Type B pancreatic cell (in vitro differentiated cells): ENCODE measurements at places on chromosomes 4 and X. TPM values are rescaled to one million over a fixed set of nuclear protein-coding genes. Genes with fewer than 3 reads are reported as not detected.
A peak's percentile ranks its signal among the peaks of the same experiment; 100 is the strongest.

TCEAL8 gene
- 61.8 and 99.8 TPM in 2 replicates for total RNA-seq

AVPR2 gene
- total RNA-seq: not detected in 2 replicates

ODAPH gene
- not detected in 2 replicates for total RNA-seq

PNMA5 gene
- total RNA-seq: 0.22 TPM in 1 of 2 replicates, not detected in the other

CORIN gene
- 1.5 and 34.6 TPM in 2 replicates for total RNA-seq

- no peak overlapping the region for H3K4me3 ChIP-seq
- H3K36me3 ChIP-seq: no peaks in the 10 kb centered on the region
- no peak overlapping the region for H3K27ac ChIP-seq
Measured at GRCh38 chrX:85140964-85141363, 102.6 kb downstream of the SATL1 start.

- H3K27me3 ChIP-seq: peaks cover 8% of the 10 kb centered on the region
- H3K36me3 ChIP-seq: no peaks in the 10 kb centered on the region
- peak overlapping the region; percentile 22 for H3K4me3 ChIP-seq
- DNase-seq: no peak
- peak overlapping the region; percentile 14 for H3K27ac ChIP-seq
Measured at GRCh38 chr4:158018221-158018830, 154.5 kb downstream of the GASK1B start.

GRCh38 chr4:66097218-66097617, 426.9 kb upstream of the EPHA5 start:
- no peaks in the 10 kb centered on the region for H3K4me1 ChIP-seq
- no peak overlapping the region for H3K27ac ChIP-seq
- DNase-seq: no peak
- no peaks in the 10 kb centered on the region for H3K27me3 ChIP-seq
- H3K36me3 ChIP-seq: no peaks in the 10 kb centered on the region
- no peak overlapping the region for H3K4me3 ChIP-seq

DNA sequence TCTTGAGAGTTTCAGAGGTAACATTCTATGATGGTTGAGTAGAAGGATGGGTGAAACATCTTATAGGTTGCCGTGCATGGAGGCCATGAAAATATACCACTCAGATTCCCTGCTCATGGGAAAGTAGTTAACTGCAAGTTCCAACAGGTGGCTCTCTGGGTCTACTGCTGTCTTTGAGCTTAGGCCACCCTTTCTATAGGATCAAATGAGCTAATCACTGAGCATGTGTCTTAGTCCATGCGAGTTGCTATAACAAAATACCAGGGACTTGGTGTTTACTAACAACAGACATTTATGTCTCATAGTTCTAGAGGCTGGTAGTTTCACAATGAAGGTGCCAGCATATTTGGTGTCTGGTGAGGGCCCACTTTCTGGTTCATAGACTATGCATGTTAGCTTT, 144.8 kb upstream of the UNC5C start:
- H3K4me1 ChIP-seq: no peaks in the 10 kb centered on the region
- no peak overlapping the region for H3K27ac ChIP-seq
- H3K27me3 ChIP-seq: no peaks in the 10 kb centered on the region
- H3K4me3 ChIP-seq: no peak overlapping the region
- DNase-seq: no peak
- H3K36me3 ChIP-seq: no peaks in the 10 kb centered on the region

DNA sequence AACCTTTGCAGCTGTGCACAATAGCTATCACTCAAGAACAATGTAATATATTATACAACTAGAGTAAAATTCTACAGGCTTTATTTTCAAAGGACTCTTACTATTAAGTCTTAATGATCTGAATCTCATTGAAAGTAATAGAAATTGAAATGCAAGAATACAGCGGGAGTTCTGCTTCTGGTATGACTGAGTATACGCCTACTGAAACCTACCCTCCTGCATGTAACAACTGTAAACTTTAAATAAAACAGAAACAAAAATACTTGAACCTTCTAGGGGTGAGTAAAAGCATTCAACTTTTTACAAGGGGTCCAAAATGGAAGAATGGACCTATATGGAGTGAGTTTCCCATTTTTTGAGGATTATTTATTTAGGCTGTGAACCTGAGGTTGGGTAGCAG, 13.5 kb downstream of the DCHS2 start:
- no peak overlapping the region for H3K4me3 ChIP-seq
- H3K4me1 ChIP-seq: no peaks in the 10 kb centered on the region
- peaks cover 8% of the 10 kb centered on the region for H3K27me3 ChIP-seq
- DNase-seq: no peak
- H3K36me3 ChIP-seq: no peaks in the 10 kb centered on the region

DNA sequence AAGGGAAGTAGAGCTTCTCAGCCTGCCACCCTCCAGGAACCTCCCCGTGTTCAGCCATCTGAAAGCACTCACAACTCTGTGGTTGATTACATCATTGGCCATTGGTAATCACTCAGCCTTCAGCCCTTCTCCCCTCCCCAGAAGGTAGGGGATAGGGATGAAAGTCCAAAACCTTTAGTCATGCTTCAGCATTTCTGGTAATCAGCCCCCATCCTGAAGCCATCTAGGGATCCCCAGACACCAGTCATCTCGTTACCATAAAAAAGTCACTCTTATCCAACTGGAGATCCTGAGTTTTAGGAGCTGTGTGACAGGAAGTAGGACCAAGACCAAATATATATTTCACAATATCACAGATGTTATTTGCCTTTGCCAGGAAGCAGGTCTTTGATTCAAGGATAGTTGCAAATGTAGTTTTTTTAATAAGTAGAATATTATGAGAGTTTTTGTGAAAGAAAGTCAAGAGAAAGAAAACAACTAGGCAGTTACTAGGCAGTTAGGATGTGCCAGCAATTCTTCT, 364.6 kb upstream of the NOCT start:
- no peaks in the 10 kb centered on the region for H3K36me3 ChIP-seq
- no peak for DNase-seq
- no peak overlapping the region for H3K27ac ChIP-seq
- H3K4me1 ChIP-seq: no peaks in the 10 kb centered on the region

DNA sequence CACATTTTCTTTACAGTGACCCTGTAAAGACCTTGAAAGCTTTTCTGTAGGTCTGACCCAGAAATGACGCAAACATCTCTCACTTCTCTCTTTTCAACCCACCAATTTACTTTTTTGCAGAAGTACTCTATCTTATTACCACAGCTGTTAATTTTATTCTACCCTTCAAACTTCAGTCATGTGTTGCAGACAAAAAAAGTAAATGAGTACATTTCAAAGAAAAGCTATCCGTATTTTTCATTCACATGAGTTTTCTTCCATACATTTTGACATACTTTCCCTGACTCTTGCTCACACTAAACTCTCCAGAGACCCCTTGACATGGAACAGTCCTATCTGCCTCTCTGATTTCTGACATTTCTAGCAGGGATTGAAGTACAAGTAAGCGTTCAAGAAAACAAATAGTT, 51.7 kb downstream of the SLC7A11 start:
- H3K4me1 ChIP-seq: peaks cover 28% of the 10 kb centered on the region
- no peak overlapping the region for H3K4me3 ChIP-seq
- no peaks in the 10 kb centered on the region for H3K27me3 ChIP-seq
- no peak overlapping the region for H3K27ac ChIP-seq
- H3K36me3 ChIP-seq: no peaks in the 10 kb centered on the region
- no peak for DNase-seq

DNA sequence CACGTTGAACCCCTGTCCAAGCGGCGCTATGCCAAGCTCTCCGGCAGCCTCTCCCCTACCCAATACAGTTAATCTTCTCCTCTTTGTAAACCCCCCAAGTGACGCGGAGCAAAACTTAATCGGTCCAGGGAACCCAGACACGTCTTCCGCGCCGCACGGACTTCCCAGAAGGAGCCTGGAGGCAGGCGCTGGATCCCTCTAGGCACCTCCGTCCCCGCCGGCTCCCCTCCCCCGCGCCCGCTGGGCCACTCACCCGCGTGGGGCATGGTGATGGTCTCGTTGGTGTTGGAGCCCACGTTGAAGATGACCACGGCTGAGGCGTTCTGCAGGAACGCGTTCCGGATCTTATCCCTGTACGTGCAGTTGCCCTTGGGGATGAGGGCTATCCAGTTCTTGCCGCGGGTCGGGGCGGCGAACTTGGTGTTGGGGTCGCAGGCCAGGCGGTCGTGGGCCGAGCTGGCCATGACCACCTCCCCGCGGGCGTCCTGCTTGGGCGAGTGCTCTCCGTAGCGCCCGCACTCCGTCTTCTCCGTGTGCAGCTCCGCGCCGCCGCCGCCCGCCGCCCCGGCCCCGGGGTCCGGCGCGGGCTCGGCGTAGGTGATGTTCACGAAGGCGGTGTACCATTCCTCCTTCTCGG, 1.1 kb downstream of the RNF150 start:
- peak; percentile 70 for DNase-seq
- H3K4me3 ChIP-seq: peak overlapping the region; percentile 99

- H3K27ac ChIP-seq: no peak overlapping the region
- H3K27me3 ChIP-seq: no peaks in the 10 kb centered on the region
- H3K4me1 ChIP-seq: no peaks in the 10 kb centered on the region
- H3K4me3 ChIP-seq: no peak overlapping the region
- no peaks in the 10 kb centered on the region for H3K36me3 ChIP-seq
Measured at GRCh38 chr4:167602157-167602556, 367.9 kb upstream of the SPOCK3 start.

DNA sequence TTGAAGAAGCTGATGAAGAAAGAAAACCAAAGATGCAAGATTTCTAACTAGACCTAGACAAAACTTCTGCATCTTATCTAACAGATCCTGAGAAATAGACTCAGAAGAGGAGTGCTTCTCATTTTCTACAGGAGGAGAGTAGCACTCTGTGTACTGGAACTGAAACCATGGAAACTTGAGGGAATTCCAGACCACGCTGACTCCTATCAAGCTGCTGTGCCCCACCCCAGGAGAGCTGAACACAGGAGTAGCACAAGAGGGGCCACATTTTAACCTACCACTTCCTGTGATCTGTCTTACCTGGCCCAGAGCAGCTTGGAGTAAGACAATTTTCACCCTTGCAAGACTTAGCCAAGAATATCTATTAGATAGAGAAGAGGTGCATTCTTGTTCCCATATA, 248.9 kb downstream of the SCFD2 start:
- DNase-seq: no peak
- no peaks in the 10 kb centered on the region for H3K27me3 ChIP-seq
- H3K4me3 ChIP-seq: no peak overlapping the region
- H3K36me3 ChIP-seq: no peaks in the 10 kb centered on the region

DNA sequence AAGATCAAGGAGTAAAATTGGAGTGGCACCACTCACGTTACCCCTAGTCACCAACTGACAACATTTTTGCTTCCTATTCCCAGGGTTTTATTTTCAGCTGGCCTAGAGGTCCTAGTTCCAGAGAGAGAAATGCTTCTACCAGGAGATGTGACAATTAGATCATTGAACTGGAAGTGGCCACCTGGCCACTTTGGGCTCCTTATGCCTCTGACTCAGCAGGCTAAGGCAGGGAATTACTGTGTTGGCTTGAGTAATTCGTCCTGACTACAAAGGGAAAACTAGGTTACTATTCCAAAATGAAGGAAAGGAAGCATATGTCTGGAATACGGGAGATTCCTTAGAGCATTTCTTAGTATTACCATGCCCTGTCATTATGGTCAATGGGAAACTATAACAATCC, 831.6 kb upstream of the NDST4 start:
- no peak overlapping the region for H3K27ac ChIP-seq
- H3K4me1 ChIP-seq: no peaks in the 10 kb centered on the region
- no peaks in the 10 kb centered on the region for H3K27me3 ChIP-seq

DNA sequence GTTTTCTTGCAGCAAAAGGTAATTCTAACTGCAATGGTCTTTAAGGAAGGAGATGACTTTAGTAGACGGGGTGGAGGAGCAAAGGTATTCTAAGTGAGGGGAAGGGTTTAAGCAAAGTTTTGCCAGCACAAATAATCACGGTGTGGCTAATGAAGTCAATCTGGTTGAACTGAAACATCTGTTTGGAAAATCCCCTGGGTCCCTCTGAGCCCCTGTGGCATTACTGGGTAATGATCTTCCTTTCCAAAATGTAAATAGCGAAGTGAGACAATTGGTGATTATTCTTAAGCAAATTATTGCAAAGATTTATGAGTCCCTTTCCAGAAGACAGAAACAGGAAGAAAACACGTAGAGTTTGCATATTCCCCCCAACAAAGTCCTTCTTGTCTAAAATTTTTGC, 47.2 kb downstream of the FGFBP1 start:
- DNase-seq: no peak
- H3K27ac ChIP-seq: no peak overlapping the region
- H3K36me3 ChIP-seq: peaks cover 4% of the 10 kb centered on the region
- peaks cover 15% of the 10 kb centered on the region for H3K4me1 ChIP-seq
- peaks cover 5% of the 10 kb centered on the region for H3K27me3 ChIP-seq

GRCh38 chr4:145618210-145618931, 814 bp upstream of the MMAA start:
- H3K27me3 ChIP-seq: no peaks in the 10 kb centered on the region
- no peak for DNase-seq
- peak overlapping the region; percentile 100 for H3K27ac ChIP-seq
- H3K4me1 ChIP-seq: peaks cover 28% of the 10 kb centered on the region
- H3K4me3 ChIP-seq: peak overlapping the region; percentile 99
- H3K36me3 ChIP-seq: peaks cover 13% of the 10 kb centered on the region

DNA sequence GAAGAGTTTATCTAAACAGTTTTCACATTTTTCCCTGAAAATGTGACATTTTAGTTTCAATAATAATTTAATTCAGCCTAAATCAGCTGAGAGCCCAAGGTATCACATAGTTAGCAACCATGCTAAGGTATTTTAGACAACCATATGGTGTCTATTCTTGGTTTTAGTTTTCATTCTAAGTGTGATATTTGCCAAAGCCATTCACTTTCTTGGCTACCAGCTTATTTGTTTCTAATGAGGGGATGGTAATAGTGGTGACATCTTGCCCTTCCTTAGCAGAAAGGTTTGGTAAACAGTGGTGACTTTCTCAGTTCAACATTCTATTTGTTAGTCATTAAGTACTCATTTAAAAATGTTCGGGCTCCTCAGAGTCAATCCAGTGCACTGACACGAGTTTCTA, 854.9 kb upstream of the HTR2C start:
- no peaks in the 10 kb centered on the region for H3K27me3 ChIP-seq
- no peaks in the 10 kb centered on the region for H3K4me1 ChIP-seq
- DNase-seq: no peak

- no peaks in the 10 kb centered on the region for H3K36me3 ChIP-seq
- peaks cover 15% of the 10 kb centered on the region for H3K4me1 ChIP-seq
- no peak for DNase-seq
- peak overlapping the region; percentile 27 for H3K4me3 ChIP-seq
- no peaks in the 10 kb centered on the region for H3K27me3 ChIP-seq
- H3K27ac ChIP-seq: peak overlapping the region; percentile 78
Measured at GRCh38 chrX:42978655-42979379, 200.9 kb upstream of the PPP1R2C start.

- peaks cover 22% of the 10 kb centered on the region for H3K4me1 ChIP-seq
- no peak for DNase-seq
- H3K27ac ChIP-seq: peak overlapping the region; percentile 3
- H3K27me3 ChIP-seq: peaks cover 100% of the 10 kb centered on the region
- no peaks in the 10 kb centered on the region for H3K36me3 ChIP-seq
Measured at GRCh38 chr4:112517067-112517634, 1.2 kb upstream of the NEUROG2 start.

- no peaks in the 10 kb centered on the region for H3K4me1 ChIP-seq
- no peaks in the 10 kb centered on the region for H3K36me3 ChIP-seq
Measured at GRCh38 chr4:173752610-173753230, 222.7 kb upstream of the HAND2 start.

GRCh38 chr4:10534820-10535219, 77.6 kb upstream of the ZNF518B start:
- H3K4me1 ChIP-seq: no peaks in the 10 kb centered on the region
- no peak overlapping the region for H3K4me3 ChIP-seq
- no peak overlapping the region for H3K27ac ChIP-seq
- no peak for DNase-seq
- H3K27me3 ChIP-seq: peaks cover 12% of the 10 kb centered on the region

GRCh38 chrX:20477836-20478524, 211.3 kb upstream of the RPS6KA3 start:
- H3K4me1 ChIP-seq: no peaks in the 10 kb centered on the region
- H3K27me3 ChIP-seq: no peaks in the 10 kb centered on the region
- H3K4me3 ChIP-seq: no peak overlapping the region
- H3K36me3 ChIP-seq: no peaks in the 10 kb centered on the region
- DNase-seq: no peak
- H3K27ac ChIP-seq: no peak overlapping the region
